ENCODE measurements at places on chromosomes 4 and X.

- peak; percentile 57 for DNase-seq
Measured at GRCh38 chrX:2707334-2707760, 16.3 kb downstream of the CD99 start.

DNA sequence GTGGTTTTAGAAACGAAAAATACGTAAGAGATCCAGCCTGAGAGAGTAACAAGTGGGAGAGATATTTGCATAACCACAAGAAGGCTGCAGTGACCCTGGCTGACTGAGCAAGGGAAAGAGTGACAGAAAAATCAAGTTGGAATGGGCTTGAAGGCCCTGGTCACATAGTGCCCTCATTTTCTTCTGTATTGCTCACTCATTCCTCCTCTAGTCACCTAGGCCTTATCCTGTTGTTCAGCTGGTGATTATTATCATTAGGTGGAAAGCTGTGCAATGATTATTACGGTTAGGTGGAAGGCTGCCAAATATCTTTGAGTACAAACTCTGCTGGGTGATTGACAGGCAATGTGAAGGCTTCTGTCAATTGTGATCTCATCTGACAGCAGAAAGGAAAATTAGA is 2384.1 kb downstream of the PCDH7 start:
- no peak for DNase-seq

DNA sequence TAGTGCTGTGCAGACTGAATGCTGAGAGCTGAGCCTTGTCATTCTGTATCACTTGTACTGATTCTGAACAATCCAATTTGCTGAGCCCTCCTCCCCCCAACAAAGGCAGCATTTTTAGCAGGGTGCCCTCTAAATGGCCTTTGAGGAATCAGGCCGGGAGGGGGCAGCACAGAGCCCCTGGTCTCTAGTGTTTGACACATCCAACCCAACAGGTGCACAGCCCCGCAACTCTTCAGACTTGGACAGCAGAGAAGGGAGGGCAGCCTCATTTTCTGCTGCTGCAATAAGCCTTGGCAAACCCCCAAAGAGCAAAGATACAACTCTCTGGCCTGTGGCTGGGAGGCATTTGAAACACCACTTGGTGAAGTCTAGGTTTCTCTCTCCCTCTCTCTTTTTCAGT is 3.4 kb downstream of the ATP1B4 start:
- DNase-seq: peak; percentile 15

DNA sequence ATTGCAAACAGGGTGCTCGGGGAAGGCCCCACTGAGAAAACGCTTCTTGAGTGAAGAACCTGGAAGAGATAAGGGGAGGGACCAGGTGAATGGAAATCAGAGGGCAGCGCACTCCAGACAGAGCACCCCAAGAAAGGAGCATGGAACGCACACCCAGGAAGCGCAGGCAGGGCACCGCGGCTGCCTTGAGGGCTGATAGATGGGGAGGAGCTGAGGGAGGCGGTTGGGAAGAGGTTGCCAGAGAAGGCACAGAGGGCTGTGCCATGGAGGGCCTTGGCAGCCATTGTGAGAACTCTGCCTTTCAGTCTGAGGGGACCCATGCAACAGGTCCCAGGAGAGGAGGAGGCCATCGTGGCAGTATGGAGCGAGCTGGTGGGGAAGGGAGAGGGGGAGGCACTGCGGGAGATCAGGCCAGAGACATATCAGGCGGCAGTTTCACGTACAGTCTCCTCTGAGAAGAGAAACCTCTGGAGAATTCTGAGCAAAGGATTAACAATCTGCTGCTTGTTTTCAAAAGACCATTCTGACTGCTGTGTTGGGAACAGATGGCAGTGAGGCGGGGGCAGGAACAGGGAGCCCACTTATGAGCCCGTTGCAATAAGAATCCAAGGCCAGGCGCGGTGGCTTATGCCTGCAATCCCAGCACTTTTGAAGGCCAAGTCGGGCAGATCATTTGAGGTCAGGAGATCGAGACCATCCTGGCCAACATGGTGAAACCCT is 83.7 kb downstream of the PCYT1B start:
- DNase-seq: no peak
